ENCODE measurements at places on chromosomes 16 and 17. TPM values are rescaled to one million over a fixed set of nuclear protein-coding genes. Genes with fewer than 3 reads are reported as not detected.

DNA sequence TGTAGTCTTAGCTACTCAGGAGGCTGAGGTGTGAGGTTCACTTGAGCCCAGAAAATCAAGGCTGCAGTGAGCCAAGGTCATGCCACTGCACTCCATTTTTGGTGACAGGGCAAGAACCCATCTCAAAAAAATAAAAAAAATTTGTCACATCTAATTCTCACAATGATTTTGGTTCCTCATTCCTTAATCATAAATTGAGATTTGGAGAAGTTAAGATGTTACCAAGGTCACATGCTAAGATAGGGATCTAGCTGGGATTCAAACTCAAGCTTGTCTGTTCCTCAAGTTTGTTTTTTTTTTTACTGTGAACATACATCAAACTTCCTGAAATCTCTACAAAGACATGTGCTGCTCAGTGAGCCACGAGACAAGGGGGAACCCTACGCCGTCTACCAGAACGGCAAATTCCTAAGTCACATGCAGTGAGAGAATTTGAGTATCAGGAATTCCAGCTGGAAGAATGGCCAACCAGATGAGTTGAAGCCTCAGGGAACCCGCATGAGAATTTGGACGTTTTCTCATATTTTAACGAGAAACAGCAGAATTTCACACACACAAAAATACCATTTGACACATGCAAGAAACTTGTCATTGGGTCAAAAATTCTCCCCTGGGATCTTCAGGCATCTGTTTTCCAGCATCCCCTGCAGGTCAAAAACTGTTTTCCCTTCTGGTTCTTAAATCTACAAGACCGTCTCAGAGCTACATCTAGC lies 414.1 kb upstream of the GOT2 start:
- no peaks in the 10 kb centered on the region for H3K27me3 ChIP-seq
- H3K27ac ChIP-seq, result no peak overlapping the region
- H3K4me1 ChIP-seq, result no peaks in the 10 kb centered on the region
- no peaks in the 10 kb centered on the region for H3K36me3 ChIP-seq
- no peak overlapping the region for H3K4me3 ChIP-seq
- no peak for DNase-seq

- no peak for DNase-seq
- no peak overlapping the region for H3K4me3 ChIP-seq
- no peaks in the 10 kb centered on the region for H3K4me1 ChIP-seq
- peaks cover 27% of the 10 kb centered on the region for H3K27me3 ChIP-seq
- no peak overlapping the region for H3K27ac ChIP-seq
Measured at GRCh38 chr17:72600934-72601333, 480.1 kb downstream of the SOX9 start.

GRCh38 chr17:14871921-14872320 lies 393.2 kb downstream of the PMP22 start:
- H3K4me1 ChIP-seq, result no peaks in the 10 kb centered on the region
- no peak overlapping the region for H3K4me3 ChIP-seq
- peaks cover 20% of the 10 kb centered on the region for H3K27me3 ChIP-seq
- no peak for DNase-seq

DNA sequence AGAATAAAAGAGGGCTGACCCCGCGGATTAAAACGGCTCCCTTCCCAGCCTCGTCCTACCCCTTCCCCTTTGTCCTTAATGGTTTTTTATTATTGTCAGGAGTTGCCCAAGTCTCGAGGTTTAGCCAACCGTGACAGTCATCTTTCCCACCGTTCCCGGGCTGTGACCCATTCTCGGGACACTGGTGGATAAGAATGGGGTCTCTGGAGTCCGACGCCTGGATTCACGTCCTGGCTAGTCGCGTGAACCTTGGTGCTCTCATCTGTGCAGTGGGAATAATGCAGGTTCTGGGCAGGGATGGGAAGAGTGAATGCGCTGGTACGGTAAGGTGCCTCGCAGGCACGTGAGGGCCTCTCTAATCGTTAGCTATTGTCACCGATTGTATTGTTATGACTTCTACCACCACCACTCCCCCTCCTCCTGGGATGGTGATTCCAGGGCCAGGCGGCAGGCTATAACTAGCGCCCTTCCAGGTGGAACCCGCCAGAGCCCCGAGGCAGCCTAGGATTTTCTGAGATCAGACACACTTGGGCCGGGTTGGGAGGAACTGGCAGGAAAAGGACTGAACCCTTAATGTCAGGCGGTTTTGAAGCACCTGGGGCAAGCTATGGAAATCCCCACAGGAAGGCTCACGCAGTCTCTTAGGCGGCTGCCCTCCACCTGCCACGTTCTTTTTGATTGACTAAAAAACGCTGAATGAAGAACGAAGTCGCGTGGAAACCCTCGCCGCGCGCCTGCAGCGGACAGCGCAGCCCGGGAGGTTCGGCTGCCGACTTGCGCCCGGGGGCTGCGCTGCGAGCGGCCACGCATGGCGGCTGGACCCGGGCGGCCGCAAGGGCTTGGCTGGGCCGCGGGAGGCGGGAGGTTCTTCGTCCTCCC lies 2.7 kb downstream of the HS3ST3B1 start:
- peak overlapping the region; percentile 86 for H3K27ac ChIP-seq
- H3K36me3 ChIP-seq, result peaks cover 30% of the 10 kb centered on the region

DNA sequence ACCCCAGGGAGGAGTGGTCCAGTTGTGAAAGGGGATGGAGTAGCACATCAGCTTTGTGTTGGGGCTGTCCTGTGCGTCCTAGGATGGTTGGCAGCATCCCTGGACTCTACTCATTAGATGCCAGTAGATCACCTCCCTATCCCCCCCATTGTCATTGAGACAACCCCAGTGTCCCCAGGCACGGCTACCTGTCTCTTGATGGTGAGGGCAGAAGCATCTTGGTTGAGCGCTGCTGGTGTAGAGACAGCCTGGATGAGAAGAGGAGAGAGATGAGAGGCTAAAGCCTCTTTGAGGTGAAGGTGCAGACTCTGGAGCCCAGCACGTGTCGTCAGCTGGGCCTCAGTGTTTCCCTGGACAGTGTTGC lies 55.4 kb downstream of the TNFRSF13B start:
- DNase-seq, result no peak
- H3K4me1 ChIP-seq, result peaks cover 11% of the 10 kb centered on the region
- no peaks in the 10 kb centered on the region for H3K27me3 ChIP-seq
- no peak overlapping the region for H3K27ac ChIP-seq

GRCh38 chr16:85856585-85856984 lies 42.4 kb upstream of the IRF8 start:
- no peak overlapping the region for H3K27ac ChIP-seq
- no peak overlapping the region for H3K4me3 ChIP-seq
- peaks cover 2% of the 10 kb centered on the region for H3K27me3 ChIP-seq
- no peak for DNase-seq

DNA sequence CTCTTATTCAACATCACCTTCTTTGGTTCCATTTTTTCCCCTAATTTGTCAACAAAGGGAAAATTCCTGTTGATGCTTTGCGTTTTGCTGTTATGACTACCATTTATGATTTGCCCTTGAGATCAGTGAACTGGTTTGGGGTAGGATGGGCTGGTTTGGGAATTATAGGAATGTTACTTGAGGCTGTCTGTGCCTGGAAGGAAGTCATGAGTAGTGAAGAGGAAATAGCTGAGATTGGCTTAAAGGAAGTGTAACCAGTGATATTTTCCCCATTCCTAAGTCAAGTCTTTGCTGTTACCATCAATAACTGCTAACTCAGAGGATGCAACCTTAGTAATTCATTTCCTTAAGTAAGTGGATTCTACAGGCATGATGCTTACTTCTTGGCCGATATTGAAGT lies 179.2 kb downstream of the MAP2K6 start:
- DNase-seq, result no peak
- no peak overlapping the region for H3K4me3 ChIP-seq
- no peak overlapping the region for H3K27ac ChIP-seq
- peaks cover 5% of the 10 kb centered on the region for H3K27me3 ChIP-seq
- no peaks in the 10 kb centered on the region for H3K36me3 ChIP-seq

GRCh38 chr17:82201498-82201910 lies 11.1 kb downstream of the CCDC57 start:
- peaks cover 15% of the 10 kb centered on the region for H3K36me3 ChIP-seq
- peaks cover 71% of the 10 kb centered on the region for H3K4me1 ChIP-seq
- DNase-seq, result no peak
- no peaks in the 10 kb centered on the region for H3K27me3 ChIP-seq
- no peak overlapping the region for H3K27ac ChIP-seq

- no peak for DNase-seq
- no peak overlapping the region for H3K4me3 ChIP-seq
- no peak overlapping the region for H3K27ac ChIP-seq
- no peaks in the 10 kb centered on the region for H3K4me1 ChIP-seq
Measured at GRCh38 chr17:28996554-28997096, 9.2 kb downstream of the SEZ6 start.

DNA sequence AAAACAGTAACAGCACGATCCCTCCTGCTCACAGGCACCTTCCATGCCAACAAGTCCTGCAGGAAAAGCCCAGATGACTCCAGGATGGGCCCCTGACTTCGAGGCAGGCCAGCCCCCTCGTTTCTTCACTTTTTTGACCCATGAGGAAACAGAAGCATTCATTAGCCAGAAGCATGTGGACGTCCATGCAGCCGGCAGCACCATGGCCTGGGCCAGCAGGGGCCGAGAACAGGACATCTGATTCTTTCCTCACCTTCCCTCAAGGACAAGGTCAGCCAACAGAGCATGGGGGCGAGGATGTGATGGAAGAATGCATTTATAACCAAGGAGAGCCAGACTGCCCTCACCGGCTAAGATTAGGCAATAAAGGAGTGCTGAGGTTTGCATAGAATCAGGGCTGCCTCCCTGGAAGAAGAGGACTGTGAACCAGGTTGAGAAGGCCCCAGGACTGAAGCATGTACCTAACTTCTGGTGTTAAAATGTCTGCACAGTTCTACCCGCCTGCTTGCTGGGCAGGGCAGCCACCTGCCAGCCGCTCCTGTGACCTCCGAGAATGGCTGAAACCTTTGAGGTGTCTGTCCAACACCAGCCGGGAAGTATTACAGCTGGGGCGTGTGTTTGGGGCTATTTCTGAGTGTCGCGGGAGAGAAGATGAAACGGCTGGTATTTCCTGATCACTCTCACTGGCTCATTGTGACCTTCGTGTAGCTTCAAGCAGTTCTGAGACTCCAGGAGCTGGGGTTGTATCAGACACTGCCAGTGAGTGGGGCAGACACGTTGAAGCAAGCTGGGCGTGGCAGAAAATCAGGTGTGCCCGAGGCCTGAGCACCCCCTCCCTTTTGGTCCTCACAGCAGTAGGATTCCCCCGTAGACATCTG lies 94.0 kb upstream of the TNRC6C start:
- no peak overlapping the region for H3K4me3 ChIP-seq
- H3K4me1 ChIP-seq, result peaks cover 6% of the 10 kb centered on the region
- DNase-seq, result no peak
- no peak overlapping the region for H3K27ac ChIP-seq

GRCh38 chr17:68981288-68981687 lies 26.1 kb upstream of the ABCA8 start:
- no peaks in the 10 kb centered on the region for H3K36me3 ChIP-seq
- no peak overlapping the region for H3K4me3 ChIP-seq
- no peak for DNase-seq
- H3K27me3 ChIP-seq, result peaks cover 2% of the 10 kb centered on the region
- no peaks in the 10 kb centered on the region for H3K4me1 ChIP-seq

DNA sequence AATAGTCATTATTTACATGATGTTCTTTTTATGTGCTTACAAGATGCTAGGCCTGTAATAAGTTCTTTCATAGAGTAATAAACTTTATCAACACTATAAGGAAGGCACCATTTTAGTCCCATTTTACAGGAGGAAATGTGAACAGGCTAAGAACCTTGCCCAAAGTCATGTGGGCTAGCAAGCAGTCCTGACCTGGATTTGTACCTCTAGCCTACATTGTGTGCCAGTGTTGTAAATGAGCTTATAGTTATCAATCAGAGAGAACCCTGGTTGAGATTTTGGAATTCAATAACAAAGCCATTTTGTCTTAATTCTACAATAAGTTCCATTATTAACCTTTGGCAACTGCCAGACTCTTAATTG lies 6.7 kb upstream of the TBKBP1 start:
- peaks cover 29% of the 10 kb centered on the region for H3K36me3 ChIP-seq
- no peak overlapping the region for H3K27ac ChIP-seq
- no peak overlapping the region for H3K4me3 ChIP-seq
- DNase-seq, result no peak

- peak overlapping the region; percentile 83 for H3K27ac ChIP-seq
- H3K4me3 ChIP-seq, result peak overlapping the region; percentile 27
- DNase-seq, result peak; percentile 25
- no peaks in the 10 kb centered on the region for H3K27me3 ChIP-seq
- H3K36me3 ChIP-seq, result peaks cover 39% of the 10 kb centered on the region
Measured at GRCh38 chr17:81867170-81867990, 3.8 kb downstream of the ARHGDIA start.

GRCh38 chr16:84818989-84819643 lies 669 bp upstream of the CRISPLD2 start:
- H3K4me3 ChIP-seq, result no peak overlapping the region
- H3K27ac ChIP-seq, result no peak overlapping the region
- peaks cover 13% of the 10 kb centered on the region for H3K4me1 ChIP-seq
- H3K36me3 ChIP-seq, result no peaks in the 10 kb centered on the region

GRCh38 chr16:74305978-74306784 lies 9.6 kb downstream of the PSMD7 start:
- peaks cover 25% of the 10 kb centered on the region for H3K36me3 ChIP-seq
- H3K27me3 ChIP-seq, result no peaks in the 10 kb centered on the region
- no peak for DNase-seq
- H3K4me3 ChIP-seq, result no peak overlapping the region

DNA sequence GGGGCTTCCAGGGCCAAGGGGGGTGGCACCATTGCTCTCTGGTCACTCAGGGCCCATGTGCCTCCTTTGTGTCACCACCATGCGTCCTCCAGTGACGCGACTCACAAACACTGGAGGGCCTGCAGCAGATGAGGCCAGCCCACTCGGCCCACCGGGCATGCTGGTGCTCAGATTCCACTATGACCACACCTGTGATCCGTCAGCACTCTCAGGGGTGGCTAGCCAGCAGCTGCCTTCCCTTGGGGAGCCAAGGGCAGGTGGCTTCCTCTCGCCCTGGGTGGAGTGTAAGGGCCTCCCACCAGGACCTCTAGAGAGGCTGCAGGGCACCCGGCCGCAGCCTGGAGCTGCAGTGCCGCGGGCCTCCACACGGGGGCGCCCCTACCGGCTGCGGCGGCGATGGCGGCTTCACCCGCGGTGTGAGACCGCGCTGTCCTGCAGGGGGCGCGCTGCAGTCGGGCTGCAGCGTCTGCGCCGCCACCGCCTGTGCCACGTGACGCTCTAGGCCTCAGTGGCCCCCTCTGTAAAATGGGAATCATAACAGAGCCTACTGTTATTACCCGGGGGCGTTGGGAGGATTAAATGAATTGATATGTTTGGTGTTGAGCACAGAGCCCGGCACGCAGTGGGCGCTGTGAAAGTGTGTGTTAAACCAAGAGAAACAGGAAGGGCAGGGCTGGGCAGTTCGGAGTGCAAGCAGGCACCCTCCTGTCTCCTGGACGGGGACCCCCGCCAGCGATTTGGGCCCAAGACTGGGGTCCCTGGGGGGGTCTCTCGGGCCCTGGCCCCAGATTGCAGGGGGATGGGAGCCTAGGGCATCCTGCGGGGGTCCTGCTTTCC lies 192.4 kb upstream of the GSE1 start:
- no peaks in the 10 kb centered on the region for H3K27me3 ChIP-seq
- no peak overlapping the region for H3K27ac ChIP-seq
- no peaks in the 10 kb centered on the region for H3K36me3 ChIP-seq
- peaks cover 4% of the 10 kb centered on the region for H3K4me1 ChIP-seq
- no peak overlapping the region for H3K4me3 ChIP-seq

The MYH13 gene
- not detected for total RNA-seq

The TMEM132E gene
- total RNA-seq, result not detected

The LGALS9B gene
- not detected for total RNA-seq

The CA4 gene
- total RNA-seq, result not detected

The TBL3 gene
- 36.5 TPM for total RNA-seq

The WSCD1 gene
- 1.0 TPM for total RNA-seq

The BCAR1 gene
- 0.81 TPM for total RNA-seq

The MSRB1 gene
- 11.0 TPM for total RNA-seq

The RPAIN gene
- 64.7 TPM for total RNA-seq
